ENCODE measurements at places on chromosomes 2 and 18.
A peak's percentile ranks its signal among the peaks of the same experiment; 100 is the strongest.

- DNase-seq, result no peak
Measured at GRCh38 chr2:41540272-41540998, 507.4 kb upstream of the PKDCC start.

DNA sequence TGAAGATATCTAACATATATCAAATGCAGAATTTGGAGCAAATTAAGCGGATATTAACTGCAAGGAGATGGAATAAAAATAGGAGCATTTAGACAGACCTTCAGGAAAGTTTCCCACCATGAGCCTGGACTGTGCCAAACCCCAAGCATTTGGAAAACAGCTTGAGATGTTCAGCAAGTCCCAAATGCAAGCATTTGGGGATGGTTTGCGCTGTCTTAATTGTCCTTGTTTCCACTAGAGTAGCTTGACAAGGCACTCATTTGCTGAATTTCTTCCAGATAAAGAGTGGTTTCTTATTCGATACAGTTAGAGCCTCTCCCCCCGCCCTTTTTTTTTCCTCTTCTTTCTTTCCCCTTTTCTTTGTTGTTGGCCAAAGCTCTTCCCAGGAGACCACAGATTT is 77.1 kb upstream of the CDC42EP3 start:
- no peak for DNase-seq

DNA sequence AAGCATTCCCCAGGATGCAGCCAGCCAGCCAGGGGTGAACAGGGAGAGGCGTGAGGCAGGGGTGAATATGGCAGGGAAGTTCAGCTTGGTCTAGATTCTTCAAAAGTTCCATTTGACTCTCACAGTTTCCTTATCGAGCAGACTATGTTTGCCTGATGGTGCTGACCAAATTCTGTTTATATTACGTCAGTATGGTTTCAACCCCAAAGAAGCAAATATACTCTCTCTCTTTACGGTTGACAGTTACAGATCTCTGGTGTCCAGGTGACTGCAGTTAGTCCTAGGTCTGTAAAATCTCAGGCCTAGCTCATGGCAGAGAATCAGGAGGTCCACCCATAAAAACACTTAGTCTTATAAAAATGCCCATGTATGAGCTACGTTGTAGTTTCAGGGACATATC is 38.3 kb upstream of the DNMT3A start:
- no peak for DNase-seq

DNA sequence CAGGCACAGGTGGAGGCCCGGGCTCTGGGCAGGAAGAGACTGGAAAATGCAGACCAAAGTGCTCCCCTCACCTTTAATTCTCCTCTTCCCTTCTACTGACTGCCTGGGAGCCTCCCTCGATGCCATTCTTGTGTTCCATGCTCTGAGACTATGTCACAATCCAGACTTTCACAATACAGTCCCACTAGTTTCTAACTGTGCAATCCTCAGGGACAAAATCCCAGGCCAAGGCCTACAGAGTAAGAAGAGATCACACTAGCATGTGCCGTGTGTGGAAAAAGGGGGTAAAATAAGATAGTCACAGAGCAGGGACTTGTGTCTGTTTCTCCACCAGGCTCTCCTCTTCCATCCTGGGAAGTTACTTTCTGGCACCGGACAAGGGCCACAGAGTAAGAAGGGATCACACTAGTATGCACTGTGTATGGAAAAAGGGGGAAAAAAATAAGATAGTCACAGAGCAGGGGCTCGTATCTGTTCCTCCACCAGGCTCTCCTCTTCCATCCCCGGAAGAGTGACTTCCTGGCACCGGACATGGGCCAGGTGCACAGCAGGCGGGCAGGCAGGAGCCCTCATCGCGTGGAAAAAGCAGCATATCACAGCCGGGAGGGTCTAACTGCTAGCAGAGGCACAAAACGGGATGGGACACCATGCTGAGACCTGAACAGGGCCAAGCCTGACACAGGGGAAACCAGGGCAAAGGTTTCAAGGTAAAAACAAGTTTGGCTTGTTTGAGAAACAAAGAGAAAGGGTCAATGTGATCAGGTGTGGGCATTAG is 9.6 kb downstream of the CYB5A start:
- no peak for DNase-seq

GRCh38 chr18:41395695-41396094 is 559.3 kb upstream of the PIK3C3 start:
- no peak for DNase-seq

- DNase-seq, result no peak
Measured at GRCh38 chr2:234305846-234306245, 191.0 kb downstream of the ARL4C start.

- DNase-seq, result no peak
Measured at GRCh38 chr2:214742119-214742518, 67.4 kb downstream of the BARD1 start.

DNA sequence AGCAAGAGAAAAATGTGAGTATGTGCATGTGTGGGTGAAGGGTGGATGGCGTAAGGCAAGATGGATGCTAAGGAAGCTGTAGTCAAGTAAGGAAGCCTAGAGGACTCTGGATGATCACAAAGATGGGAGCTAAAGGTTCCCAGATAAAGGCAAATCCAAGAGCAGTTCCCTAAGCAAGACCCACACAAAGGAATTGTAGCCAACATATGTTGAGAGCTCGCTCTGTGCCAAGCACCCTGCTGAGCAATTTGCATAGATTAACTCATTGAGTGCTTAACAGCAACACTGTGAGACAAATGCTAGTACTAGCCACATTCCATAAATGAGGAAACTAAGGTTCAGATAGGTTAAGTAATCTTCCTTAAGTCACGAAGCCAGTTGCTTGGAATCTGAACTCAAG is 132.6 kb downstream of the C1D start:
- DNase-seq, result no peak

DNA sequence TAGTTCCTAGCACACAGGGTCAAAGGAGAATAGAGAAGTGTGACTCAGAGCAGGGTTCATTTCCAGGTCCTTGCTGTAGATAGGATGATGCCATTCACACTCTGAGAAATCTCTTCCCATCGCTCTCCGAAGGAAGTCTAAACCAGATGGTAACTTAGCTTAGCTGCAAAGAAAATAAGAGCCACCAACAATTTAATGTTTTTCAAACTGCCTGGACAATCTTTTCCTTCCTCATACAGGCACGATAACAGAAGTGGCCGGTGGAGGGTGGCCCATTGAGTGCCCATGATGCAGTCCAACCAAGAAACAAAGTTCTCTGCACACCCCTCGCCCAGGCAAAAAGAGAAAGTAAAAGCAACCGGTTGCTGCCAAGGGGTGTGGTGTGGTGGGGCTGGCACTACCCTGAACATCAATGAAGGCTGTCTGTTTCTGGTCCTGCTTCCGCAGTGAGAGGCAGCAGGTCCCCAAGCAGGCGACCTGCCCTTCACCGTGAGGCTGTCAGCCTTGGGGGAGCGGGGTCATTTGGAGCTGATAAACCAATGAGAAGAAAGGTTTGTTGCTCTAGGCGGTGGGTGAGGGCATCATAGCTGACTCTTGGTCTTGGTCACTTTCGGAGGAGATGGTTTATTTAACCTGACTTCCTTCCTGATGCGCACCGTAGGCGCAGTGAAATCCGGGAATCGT is 105.6 kb upstream of the CD302 start:
- peak; percentile 32 for DNase-seq

- no peak for DNase-seq
Measured at GRCh38 chr2:100718065-100718629, 101.8 kb upstream of the NPAS2 start.

GRCh38 chr2:104938231-104938941 is 84.5 kb downstream of the POU3F3 start:
- no peak for DNase-seq

DNA sequence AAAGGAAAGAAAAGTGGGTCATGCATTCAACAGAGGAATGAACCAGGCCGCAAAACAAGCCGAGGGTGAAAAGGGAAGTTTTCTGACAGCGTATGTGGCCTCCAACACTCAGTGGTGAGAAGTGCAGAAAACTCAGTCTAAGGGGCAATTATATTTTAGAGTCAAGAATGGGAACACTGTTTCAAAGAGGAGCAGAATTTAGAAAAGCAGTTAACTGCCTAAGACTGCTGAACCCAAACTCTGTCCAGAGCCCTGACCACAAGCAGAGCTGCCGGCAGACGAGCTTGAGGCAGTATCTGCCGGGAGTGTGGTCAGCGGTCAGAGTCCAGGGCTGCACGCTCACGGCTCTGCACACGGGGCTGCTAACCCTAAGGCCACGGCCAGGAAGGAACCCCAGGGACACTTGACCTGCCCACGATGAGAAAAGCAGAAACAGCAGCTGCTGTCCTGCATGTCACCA is 347.0 kb upstream of the ID2 start:
- DNase-seq, result no peak

DNA sequence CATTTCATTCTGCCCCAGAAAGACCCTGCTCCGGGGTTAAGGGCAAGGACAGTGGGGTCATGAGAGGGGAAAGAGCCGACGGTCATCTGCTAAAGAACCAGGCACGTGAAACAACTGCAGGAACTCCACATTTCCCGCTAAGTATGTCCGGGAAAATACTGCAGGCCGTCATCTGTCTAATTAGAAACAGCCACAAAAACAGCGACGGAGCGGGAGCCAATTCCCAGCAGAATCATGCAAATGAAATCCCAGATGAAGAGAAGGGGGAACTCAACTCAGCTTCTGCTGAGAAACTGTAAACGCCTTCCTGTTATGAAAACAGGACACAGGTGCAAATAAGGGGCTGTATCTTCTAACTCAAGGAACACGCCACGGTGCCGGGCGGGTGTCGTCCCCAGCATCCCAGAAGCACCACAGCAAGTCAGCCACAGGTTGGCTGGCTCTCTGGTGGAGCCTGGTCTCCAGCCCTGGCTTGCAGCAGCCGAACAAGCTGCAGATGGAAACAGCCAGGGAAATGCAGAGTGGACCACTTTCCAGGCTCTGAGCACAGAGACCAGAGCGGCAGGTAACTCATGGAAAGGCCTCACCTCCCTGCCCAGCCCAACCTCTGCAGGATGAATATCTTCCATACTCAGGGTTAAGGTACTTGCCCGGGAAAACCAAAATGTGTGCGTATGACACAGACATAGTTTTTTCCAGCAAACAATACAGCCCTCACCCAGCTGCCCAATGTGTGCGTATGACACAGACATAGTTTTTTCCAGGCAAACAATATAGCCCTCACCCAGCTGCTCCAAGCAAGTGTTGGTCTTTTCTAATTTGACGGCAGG is 28.9 kb downstream of the PXDN start:
- no peak for DNase-seq

- no peak for DNase-seq
Measured at GRCh38 chr2:150041722-150042425, 445.6 kb downstream of the RND3 start.

DNA sequence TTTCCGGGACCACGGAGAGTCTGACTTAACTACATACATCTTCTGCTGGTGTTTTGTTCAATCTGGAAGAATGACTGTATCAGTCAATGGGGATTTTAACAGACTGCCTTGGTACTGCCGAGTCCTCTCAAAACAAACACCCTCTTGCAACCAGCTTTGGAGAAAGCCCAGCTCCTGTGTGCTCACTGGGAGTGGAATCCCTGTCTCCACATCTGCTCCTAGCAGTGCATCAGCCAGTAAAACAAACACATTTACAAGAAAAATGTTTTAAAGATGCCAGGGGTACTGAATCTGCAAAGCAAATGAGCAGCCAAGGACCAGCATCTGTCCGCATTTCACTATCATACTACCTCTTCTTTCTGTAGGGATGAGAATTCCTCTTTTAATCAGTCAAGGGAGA is 23.1 kb downstream of the ICOS start:
- DNase-seq, result no peak

GRCh38 chr2:195313962-195314361 is 343.1 kb upstream of the SLC39A10 start:
- DNase-seq, result no peak

DNA sequence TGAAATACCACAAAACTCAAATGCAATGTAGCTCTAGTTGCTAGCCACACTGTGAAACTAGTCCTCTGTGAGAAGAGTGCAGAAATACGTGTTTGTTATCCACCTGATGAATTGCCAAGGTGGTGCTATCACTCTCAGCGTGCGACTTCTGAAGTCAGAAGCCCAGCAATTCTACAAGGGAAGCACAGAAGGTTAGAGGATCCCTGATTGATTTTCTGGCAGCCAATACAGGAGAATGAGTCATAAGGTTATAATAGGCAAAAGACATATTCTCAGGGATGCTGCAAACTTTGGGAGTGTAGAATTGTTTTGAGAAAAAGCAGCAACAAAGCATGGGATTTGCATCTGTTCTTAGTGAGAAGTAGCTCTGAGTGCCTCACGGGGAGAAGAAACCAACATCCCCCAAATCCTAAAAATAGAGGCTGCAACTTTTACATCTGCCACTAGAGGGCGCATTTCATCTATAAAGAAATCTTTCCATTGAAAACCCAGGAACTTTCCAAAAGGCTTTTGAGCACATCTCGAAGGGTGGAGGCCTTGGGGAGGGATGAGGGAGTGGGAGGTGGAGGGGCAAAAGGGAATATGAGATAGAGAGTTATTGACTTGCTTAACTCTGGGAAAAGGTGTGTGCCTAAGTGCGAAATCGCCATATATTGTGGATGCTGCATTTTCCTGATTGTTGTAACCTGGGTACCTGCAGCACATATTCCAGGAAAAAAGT is 78.0 kb downstream of the TMEM182 start:
- DNase-seq, result peak; percentile 12

GRCh38 chr2:209721497-209721896 is 50.1 kb upstream of the UNC80 start:
- DNase-seq, result no peak

GRCh38 chr18:6509832-6510231 is 95.1 kb upstream of the L3MBTL4 start:
- no peak for DNase-seq

- no peak for DNase-seq
Measured at GRCh38 chr2:218959761-218960308, 369 bp downstream of the CDK5R2 start.

- DNase-seq, result no peak
Measured at GRCh38 chr2:122681626-122682025, 926.2 kb downstream of the TSN start.

DNA sequence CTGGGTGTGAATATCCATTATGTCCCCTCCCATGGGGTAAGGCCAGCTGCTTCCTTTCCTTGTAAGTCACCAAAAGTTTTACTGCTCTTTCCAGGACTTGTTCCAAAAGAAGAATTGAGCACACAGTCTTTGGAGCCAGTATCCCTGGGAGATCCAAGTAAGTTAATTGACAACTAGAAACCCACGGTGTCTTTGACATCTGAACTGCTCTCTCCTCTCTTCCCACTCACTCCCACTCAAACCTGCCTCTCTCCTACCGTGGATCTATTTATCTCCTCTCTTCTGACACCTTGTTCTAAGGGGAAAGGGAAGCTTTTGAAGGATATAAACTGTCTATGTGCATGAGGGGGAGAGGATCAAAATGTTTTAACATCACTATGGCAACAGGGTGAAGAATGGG is 86.7 kb downstream of the VIT start:
- DNase-seq, result no peak

DNA sequence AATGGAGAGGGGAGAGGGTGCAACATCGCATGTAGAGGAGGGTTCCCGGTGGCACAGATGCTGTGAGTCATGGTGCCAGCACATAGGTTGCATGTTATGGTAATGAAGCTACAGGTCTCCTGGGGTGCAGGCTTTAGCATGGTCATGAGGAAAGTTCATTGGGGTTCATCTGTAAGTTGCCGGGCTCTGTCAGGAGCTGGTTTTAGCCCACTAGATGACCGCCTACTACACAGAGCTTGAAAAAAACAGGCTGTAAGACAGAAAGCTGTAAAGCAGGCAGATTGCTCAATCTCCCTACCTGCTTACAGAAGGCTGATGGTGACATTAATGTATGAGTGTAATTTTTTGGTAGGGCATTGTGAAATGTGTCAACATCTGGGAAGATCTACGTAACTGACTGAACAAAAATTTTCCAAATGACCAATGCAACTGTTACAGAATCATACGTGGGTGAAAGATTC is 23.9 kb downstream of the DYSF start:
- DNase-seq, result no peak

Data from stimulated activated CD4-positive, alpha-beta T cell treated with anti-CD3 and anti-CD28 coated beads, TNF-alpha, amount 100 ng/mL, for 4 hours (primary cell).